Fibroblast of skin of back (primary cell): ENCODE measurements at places on chromosomes 6 and 20.
A peak's percentile ranks its signal among the peaks of the same experiment; 100 is the strongest.

- DNase-seq = peak; percentile 86
Measured at GRCh38 chr6:129312880-129313279, 397.1 kb downstream of the ARHGAP18 start.

DNA sequence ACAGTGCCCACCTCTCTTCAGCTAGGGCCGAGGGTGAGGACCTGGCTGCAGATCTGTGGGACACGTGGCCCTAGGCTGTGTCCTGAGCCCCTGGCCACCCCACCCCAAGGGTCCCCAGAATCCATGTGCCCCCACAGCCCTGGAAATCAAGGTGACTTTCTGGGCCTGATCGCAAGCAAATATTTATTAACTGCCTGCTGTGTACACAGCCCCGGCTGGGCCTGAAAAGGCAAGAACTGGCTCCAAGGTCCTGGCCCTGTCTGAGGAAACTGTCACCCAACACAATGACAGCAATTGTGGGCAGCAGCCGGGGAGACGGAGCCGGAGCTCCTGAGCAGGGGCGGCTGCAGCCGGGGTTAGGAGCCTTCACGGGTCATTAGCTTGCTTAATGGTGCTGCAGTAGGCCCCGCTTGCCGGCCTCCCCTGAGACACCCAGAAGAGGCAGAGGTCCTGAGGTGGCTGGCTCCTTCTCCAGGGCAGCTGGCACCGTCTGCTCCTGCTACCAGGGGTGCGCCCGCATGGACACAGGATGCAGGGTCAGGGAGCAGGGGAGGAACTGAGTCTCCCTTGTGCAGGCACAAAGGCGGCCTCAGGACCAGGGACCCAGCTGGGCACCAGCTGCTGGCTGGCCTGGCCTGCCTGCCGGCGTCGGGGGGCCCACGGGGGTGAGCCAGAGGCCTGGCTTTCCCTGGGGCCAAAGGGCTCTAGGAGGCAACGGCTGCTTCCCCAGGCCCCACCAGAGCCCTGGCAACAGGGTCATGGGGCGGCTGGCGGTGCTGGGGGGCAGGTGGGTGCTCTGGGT is 24.1 kb downstream of the NPEPL1 start:
- DNase-seq = no peak

DNA sequence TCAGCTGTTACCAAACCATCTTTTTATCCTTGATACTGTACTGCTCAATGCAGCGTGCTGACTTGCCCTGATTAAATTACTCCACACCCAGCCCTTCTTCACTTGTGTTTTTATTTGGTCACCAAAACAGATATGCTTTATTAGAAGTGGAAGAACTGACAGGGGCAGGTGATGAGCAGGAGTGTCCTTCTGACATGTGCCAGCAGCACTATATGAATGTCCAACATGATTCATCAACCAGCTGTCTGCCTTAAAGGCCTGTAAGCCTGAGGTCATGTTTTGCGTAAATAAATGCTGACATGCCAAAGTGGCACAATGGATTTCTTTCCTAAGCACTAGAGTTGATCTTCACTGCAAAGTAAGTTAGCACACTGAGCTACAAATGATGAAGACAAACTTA is 15.4 kb downstream of the POPDC3 start:
- DNase-seq = peak; percentile 40

GRCh38 chr20:16699293-16699692 is 30.5 kb upstream of the SNRPB2 start:
- DNase-seq = no peak

DNA sequence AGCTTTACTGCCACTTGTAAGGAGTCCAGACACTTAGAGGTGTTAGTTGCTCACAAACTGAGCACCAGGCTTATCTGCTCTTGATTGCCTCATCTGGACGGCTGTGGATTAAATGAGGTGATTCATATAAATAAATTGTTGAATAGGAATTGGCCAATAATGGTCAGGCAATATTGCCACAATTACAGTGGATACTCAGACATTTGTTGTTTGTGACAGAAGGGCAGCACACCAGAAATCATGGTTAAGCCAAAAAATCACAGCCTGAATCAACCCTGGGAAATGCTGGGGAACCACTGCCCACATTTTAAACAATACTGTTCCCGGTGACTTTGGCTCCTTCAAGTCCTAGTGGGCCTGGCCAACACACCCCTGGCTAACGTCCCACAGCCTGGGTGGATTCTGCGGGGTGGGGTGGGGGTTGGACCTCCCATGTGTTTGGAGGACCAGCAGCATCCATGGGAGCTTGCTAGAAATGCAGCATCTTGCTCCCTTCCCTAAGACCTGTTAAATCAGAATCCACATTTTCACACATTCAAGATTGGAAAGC is 29.5 kb upstream of the SPDEF start:
- no peak for DNase-seq

GRCh38 chr6:136696783-136697364 is 95.4 kb downstream of the MAP3K5 start:
- DNase-seq = no peak

DNA sequence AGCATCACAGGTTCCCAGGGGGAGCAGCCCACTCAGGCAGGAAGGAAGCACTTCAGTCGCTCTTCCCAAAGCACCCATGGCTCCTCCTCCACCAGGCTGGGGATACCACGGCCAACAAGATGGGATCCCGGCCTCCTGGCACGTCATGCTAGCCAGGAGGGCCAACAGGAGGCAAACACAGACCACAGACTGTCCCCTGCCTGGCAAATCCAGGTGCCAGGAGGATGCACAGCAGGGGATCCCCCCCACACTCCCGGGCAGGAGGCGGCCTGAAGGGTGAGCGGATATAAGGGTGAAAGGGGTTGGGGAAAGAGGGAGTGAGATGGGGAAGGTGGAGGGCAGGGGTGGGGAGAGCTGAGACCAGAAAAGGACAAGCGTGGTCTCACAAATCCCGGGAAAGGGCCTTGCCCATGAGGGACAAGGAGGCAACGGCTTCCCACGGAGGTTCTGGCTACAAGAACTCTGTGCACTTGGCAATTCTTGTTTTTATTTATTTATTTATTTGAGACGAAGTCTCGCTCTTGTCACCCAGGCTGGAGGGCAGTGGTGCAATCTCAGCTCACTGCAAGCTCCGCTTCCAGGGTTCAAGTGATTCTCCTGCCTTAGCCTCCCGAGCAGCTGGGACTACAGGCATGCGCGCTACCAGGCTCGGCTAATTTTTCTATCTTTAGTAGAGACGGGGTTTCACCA is 7.2 kb downstream of the PXDC1 start:
- no peak for DNase-seq

DNA sequence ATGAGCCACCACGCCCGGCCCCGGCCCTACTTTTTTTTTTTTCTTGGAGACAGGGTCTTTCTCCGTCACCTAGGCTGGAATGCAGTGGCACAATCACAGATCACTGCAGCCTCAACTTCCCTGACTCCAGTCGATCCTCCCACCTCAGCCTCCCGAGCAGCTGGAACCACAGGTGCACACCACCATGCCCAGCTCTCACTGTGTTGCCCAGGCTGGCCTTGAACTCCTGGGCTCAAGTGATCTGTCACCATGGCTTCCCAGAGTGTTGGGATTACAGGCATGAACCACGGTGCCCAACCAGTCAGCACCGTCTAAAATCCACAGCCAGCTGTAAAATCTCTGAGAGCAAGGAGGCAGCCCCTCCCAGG is 17.4 kb downstream of the SLC17A9 start:
- DNase-seq = no peak

GRCh38 chr6:56420296-56420695 is 172.9 kb upstream of the COL21A1 start:
- no peak for DNase-seq

GRCh38 chr6:36676141-36677058 is 2.1 kb upstream of the CDKN1A start:
- peak; percentile 44 for DNase-seq

GRCh38 chr6:162525181-162525580 is 202.4 kb downstream of the PRKN start:
- no peak for DNase-seq

DNA sequence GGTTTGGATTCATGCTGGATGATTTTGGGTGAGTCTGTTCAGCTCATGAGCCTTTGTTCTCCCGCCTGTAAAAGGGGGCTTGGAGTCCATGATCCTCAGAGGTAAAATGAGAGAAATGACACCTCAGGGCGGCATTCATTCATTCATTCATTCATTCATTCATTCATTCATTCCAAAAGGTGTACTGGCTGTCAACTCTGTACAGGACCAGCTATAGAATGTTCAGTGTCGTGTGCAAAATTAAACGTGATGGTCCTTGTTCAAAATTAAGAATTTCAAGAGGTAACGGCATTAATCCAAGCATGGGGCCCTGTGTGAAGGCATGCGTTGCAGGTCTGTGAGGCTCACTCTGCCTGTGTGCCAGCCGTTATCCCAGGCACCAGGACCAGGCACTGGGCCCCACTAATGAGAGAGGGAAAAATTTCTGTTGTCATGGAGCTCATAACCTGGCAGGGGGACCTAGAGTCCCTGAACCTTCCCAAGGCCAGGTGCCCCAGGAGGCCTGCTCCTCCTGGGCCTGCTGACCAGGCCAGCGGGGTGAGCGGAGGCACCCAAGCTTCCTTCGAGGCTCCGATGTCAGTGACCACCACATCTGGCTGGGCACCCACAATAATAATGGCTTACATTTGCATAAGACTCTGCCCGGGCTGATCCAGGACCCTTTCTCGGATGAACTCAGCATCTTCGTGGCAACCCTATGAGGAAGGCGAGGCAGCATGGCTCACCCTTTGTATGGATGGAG is 53.2 kb downstream of the CEBPB start:
- no peak for DNase-seq

- DNase-seq = peak; percentile 7
Measured at GRCh38 chr20:41956338-41957074, 338.3 kb upstream of the CHD6 start.

GRCh38 chr6:111770263-111771093 is 102.8 kb downstream of the FYN start:
- DNase-seq = no peak

- DNase-seq = peak; percentile 27
Measured at GRCh38 chr20:45019762-45020123, 53.4 kb downstream of the STK4 start.

- no peak for DNase-seq
Measured at GRCh38 chr6:142462260-142462659, 160.5 kb downstream of the ADGRG6 start.

DNA sequence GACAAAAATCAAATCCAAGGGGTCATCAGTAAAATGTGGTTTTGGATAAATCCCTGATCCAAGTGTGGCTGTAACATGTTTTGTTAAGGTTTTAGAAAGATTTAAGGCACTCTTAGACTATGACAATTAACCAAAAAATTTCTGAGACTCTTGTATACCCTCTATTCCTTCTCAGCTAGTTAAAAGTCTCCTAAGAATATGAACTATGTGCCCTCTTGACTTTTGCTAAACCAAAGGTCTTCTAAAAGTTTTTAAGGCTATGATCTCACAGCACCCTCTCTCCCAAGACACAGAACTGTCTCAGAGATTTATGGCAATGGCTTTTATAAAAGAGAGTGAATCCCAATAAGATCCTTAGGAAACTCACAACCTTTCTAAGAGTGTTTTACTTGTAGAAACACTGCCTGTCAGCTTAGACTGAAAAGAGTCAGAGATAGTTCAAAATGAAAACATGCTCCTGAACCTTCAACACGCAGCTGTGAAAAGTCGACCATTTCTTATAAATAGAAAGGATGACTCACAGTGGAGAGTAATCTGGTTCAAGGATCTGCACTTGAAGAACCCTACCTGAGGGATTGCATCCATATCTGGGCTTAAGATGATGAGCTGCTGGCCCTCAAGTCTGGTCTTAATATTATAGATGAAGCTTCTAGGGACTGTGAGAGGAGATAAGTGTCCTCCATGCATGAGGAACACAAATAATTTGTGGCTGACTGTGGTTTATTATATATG is 388.4 kb upstream of the GJE1 start:
- no peak for DNase-seq

DNA sequence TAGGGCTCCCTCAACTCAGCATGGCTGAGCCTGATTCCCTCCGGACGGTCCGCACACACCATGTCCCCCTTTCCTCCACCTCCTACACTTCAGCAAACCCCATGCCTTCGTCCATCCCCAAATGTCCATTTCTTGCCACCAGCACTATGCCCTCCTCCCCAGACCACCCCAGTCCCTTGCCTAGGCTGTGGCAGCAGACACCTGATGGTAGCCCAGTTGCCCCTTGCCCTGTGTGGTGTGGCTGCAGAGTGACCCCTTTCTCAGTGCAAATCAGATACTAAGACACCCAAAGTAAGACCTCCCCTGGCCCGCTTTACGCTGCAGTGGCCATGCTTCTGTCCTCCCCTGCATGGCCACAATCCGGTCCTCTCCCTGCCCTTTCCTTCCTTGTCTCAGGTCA is 34.1 kb upstream of the CD93 start:
- DNase-seq = no peak

- DNase-seq = no peak
Measured at GRCh38 chr6:50030777-50031562, 9.2 kb upstream of the DEFB110 start.

- no peak for DNase-seq
Measured at GRCh38 chr6:146305092-146305491, 238.5 kb upstream of the RAB32 start.

GRCh38 chr6:150906641-150907326 is 41.3 kb downstream of the MTHFD1L start:
- no peak for DNase-seq

DNA sequence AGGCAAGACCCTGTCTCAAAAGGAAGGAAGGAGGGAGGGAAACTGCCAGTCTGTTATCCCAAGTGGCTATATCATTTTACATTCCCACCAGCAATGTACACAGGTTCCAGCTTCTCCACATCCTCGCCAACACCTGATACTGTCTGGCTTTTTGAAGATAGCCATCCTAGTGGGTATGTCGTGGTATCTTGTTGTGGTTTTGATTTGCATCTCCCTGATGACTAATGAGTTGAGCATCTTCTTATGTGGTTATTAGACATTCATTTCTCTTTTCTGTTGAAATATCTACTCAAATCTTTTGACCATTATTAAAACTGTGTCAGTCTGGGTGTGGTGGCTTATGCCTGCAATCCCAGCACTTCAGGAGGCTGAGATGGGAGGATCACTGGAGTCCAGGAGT is 47.9 kb upstream of the ARID1B start:
- DNase-seq = peak; percentile 73

- DNase-seq = no peak
Measured at GRCh38 chr20:1393507-1393882, 641 bp upstream of the FKBP1A start.

GRCh38 chr20:43830883-43831282 is 83.8 kb upstream of the TOX2 start:
- DNase-seq = no peak

DNA sequence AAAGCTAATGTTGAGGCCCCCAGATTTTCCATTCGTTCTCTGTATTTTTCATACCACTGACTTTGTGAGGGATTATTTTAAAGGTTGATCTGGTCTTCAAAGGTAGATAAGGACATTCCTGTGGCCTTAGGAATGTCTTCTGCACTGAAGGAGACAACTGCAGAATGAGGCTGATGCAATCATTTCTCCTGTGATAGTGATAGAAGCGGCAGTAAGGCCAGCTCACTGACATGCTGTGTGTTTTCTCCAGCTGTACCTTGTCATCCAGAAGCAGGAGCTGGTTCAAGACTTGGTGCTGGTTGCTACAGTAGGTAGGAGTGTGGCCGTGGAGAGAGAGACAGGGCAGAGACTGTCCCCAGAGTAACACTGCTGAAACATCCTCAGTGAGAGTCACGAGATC is 53.8 kb downstream of the DCBLD1 start:
- DNase-seq = no peak

GRCh38 chr6:89662659-89663223 is 24.2 kb upstream of the LYRM2 start:
- no peak for DNase-seq

GRCh38 chr20:11814267-11814666 is 103.4 kb upstream of the BTBD3 start:
- DNase-seq = peak; percentile 71

GRCh38 chr6:124371974-124372475 is 568.4 kb downstream of the NKAIN2 start:
- DNase-seq = no peak
